ENCODE measurements at places on chromosomes 3 and 15.

GRCh38 chr15:60043744-60044435 lies 39.8 kb downstream of the FOXB1 start:
- no peak for DNase-seq

DNA sequence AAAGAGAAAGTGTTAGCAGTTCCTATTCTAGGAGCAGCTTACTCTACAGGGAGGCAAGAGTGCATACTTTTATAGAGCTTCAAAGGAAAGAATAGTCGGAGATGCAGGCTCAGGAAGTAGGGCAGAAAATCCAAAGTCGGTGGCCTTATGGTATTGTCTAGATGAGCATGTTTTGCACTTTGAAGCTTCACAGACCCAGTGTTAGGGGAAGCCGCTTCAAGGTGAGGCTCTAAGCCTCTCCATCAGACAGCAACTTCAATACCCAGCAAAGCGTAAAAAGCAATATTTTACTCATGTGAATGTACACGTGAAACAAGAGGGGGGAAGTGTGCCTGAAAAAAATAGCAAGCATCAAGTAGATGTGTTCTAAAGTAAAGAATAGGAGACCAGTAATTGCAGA lies 125.6 kb upstream of the RASGRP1 start:
- DNase-seq = no peak

DNA sequence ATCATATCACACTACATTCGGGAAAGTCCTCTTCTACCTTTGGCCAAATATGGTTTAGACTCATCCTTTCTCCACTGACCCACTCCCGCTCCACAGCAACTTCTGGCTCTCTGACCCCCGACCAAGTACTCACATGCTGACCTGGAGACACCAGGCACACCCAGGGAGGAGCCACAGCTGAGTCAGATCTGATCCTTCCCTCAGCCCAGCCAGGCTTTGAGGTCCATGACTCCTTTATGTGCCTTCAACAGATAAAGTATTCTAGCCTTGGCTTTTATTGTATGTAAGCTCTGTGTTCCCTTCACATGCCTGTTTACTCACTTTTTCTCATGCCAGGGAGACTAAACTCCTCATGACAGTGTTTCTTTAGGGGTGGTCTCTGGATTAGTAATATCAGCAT lies 166.9 kb upstream of the UMPS start:
- DNase-seq = no peak

DNA sequence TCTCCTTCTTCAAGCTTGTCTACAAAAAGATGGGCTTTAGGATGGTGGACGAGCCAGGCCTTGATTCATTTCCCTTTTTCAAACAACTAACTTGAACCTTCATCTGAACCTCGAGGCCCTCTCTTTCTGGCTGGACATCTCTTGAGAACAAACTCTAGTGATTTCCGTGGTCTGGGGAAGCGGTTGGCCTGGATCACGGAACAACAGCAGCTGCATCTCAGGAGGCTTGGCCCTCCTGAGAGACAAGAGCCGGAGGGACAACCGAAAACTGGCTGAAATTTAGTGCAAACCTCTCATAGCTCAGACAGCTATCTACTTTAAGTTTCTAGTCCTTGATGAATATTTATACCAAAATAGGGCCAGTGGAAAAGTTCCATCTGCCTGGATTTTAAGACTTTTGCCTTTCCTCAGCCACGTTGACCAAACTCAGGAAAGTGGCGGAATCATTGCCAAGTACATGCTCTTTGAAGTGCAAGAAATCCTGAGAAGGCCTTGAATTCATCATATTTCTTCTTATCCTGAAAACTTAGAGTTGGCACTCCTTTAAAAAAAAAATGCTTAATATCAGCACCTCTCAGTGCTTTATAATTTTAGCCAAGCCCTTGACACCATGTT lies 14.5 kb downstream of the LMCD1 start:
- DNase-seq = no peak

DNA sequence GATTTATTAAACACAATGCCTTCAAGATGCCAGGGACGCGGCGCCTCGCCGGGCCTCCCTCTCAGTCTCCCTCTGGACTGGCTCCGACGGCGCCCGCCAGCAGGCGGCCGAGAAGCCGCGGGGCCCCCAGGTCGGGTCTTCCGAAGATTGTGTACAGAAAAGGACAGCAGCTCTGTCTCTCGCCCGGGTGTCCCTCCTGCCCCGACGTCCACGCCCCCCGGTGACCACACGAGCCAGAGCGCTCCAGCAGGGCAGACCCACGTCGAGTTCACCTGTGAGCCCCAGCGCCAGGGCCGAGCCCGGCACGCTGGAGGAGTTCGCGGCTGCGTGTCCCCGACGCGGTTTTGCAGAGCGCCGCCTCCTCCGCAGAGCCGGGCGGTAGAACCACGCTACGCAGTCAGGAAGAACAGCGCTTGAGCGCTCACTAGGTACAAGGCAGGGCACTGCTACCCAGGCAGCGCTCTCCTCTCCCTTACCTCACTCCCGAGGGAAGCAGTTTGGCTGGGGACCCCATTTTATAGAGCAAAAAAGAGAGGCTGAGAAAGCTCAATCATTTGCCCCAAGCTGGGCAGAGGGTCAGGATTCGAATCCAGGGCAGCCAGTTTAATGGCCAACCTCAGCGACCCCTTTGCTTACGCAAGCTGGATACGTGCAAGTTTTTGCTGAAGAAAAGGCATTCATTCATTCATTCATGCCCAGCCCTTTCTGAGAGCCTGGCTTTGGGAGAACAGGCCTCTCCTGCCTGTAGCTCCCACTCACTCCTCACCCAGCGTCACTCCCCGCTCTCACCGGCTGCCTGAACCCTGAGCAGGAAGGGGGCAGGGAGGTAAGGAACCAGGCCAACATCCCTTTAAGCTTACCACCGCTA lies 3.0 kb upstream of the TLE3 start:
- DNase-seq = peak; percentile 80

All from upper lobe of right lung (tissue), 1 donor.